ENCODE measurements at places on chromosomes 2 and 18.

GRCh38 chr18:31401156-31402025 lies 24.8 kb downstream of the DSG4 start:
- DNase-seq: no peak

DNA sequence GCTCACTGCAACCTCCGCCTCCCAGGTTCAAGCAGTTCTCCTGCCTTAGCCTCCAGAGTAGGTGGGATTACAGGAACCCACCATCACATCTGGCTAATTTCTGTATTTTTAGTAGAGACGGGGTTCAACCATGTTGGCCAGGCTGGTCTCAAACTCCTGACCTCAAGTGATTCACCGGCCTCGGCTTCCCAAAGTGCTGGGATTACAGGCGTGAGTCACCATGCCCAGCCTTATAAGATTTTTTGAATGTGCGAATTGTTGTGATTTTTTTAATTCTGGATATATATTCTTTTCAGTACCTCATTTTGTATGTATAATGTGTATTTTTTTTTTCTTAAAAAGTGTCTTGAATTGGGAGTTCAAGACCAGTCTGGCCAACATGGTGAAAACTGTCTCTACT lies 42.0 kb upstream of the CCDC150 start:
- DNase-seq: no peak

GRCh38 chr2:220335591-220335915 lies 708.1 kb downstream of the SLC4A3 start:
- no peak for DNase-seq

GRCh38 chr2:187155476-187155875 lies 292.6 kb downstream of the CALCRL start:
- DNase-seq: no peak

- DNase-seq: no peak
Observed at GRCh38 chr18:53025247-53025646, 685.2 kb downstream of the DCC start.

DNA sequence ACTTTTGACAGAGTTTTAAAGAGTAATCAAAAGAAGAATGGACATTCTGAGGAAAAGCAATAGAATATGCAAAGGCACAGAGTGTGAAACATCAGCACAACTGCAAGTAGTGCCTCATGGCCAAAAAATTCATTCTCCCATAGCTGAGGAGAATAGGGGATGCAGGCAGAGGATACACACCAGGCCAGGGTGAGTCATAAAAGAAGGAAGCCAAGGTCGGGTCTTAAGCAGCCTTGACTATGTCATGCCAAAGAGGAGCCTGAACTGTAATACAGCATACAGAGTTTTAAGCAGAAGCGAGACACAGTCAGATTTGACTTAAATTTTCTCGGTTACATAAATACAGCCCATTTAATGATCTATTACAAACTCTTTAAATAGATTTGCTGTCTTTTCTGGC lies 165.0 kb downstream of the LNPK start:
- no peak for DNase-seq
